ENCODE measurements at places on chromosomes 7 and 10.

- no peak for DNase-seq
Measured at GRCh38 chr7:92625617-92626016, 35.4 kb upstream of the FAM133B start.

DNA sequence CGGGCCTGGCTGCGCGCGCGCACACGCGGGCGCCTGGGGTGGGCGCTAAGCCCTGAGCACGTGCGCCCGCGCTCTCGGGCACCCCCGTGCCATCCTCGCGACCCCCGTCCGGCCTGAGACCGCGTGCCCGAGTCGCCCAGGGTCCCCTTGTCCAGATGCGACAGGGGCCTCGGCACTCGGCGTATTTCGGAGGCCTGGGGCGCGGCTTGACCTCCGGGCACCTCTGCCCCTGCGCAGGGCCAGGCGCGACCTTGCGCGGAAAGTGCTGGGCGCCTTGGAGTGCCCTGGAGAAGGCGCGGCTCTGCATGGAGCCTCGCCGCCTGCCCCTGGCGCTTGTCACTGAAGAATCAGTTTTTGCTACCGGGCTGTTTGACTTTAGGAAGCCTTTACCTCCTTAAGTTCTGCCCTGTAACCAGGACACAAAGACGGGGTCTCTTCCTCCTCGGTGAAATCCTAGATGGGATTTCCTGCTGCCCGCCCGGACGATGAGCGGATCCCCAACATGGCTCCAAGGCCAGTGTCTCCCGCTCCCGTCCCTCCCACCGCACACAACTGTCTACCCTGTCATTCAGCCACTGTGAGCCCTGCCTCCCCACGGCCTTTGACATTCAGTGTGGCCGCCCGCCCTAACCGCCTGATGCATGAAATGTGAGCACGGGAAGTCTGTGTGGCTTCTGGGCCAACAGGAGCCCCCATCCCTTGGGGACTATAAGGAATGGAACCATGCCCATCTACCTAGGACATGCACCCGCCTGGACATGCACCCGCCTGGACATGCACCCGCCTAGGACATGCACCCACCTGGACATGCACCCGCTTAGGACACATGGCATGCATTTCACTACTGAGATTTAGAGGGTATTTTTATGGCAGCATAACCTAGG, 1.1 kb upstream of the STK32C start:
- DNase-seq = no peak

DNA sequence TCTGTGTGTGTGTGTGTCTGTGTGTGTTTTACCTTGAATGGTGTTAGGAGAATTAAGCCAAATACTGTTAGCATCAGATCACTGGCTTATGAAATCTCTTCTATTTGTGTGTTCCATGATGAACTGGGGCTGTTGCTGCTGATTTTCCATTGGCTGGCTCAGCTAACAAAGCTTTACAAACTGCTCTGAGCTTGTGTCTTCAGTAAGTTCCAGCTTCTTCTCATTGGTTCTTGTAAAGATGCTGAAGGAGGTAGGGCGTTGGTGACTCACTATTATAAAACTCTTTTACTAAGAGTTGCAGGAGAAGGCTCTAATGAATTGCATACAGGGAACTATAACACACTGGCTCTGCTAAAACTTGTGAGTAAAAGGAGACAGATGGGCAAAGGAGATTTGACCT, 136.4 kb upstream of the PRKCQ start:
- DNase-seq = peak; percentile 82

DNA sequence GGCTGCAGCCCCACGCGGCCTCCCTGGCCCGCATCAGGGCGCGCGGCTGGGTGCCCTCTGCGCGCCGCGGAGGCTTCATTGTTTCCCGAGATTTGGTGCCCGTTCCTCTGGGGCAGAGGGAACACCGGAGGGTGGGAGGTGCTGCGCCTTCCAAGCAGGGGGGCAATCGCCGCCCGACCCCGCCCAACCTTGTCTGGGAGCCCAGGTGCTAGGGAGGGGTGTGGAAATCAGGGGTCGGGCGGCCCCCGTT, 1.0 kb upstream of the NRP1 start:
- no peak for DNase-seq

- DNase-seq = no peak
Measured at GRCh38 chr7:106376026-106376799, 91.4 kb upstream of the NAMPT start.

- no peak for DNase-seq
Measured at GRCh38 chr7:26664735-26665416, 199.5 kb downstream of the SKAP2 start.

DNA sequence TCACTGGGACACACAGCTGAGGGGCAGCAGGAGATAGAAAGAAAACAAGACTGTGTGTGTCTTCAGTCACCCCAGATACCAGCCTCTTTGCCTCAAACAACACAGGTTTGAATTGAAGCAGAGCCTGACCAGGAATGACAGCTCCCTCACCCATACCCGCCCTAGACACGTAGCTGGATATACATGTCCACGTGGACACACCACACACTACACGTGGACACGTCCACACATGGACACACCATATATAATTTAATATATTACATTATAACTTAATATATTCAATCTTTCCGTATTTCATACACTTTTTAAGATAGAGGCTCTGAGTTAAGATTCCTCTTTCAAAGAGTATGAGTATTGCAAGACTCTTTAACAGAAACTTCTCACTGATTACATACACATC, 11.3 kb downstream of the GDF2 start:
- no peak for DNase-seq

DNA sequence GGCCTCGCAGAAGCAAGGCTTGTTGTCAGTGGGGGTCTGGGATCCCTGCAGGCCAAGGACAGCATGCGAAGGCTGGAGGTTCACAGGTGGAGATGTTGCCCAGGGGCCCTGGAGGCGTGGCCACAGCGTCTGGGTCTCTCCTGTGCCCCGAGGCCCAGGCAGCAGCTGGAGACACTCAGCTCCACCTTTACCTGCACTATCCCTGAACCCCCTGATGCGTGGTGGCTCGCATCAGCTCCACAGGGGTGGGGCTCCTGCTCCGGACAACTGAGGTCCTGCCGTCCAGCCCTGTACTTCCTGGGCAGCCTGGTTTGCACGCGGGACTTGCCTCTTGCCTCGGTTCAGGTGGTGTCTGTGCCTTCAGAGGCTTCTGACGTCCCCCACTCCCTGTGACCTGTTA, 54.6 kb upstream of the ZNF32 start:
- no peak for DNase-seq

GRCh38 chr7:94559972-94560371, 50.4 kb downstream of the CASD1 start:
- DNase-seq = no peak

GRCh38 chr7:4661871-4662270, 20.2 kb upstream of the FOXK1 start:
- DNase-seq = no peak

- DNase-seq = peak; percentile 69
Measured at GRCh38 chr10:63554657-63555056, 33.5 kb downstream of the REEP3 start.

GRCh38 chr10:29130190-29130673, 158.6 kb upstream of the LYZL1 start:
- no peak for DNase-seq

- no peak for DNase-seq
Measured at GRCh38 chr7:131244259-131244852, 83.3 kb upstream of the MKLN1 start.

DNA sequence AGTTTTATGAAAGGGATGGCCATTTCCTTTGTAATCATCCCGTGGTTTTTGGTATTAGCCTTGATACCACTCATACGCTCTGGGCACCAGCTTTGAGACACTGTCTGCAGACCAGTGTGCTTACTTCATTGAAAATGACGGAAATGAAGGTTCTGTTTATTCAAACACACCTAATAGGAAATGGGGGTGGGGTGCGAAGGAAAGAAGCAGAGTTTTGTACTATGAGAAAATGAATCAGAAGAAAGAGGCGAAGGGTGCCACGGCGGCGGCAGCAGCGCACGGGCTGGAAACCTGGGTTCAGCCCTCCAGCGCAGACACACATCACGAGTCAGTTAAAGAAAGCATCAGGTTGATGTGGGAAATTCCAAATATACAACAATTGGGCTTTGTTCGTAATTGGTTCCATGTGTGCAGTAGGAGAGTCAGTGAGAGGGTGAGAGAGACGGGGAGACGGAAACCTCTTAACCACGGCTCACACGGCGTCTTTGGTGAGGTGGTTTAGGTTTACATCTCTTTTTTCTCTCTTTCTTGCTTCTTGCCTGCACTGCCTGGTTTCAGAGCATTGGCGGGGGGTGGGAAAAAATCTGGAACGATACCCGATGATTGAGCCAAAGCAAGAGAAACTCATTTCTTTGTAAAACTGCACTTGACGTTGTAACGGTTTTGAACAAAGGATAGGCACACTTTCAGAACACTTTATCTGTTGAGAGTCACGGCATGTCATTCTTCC, 321.2 kb downstream of the FRMD4A start:
- DNase-seq = no peak

DNA sequence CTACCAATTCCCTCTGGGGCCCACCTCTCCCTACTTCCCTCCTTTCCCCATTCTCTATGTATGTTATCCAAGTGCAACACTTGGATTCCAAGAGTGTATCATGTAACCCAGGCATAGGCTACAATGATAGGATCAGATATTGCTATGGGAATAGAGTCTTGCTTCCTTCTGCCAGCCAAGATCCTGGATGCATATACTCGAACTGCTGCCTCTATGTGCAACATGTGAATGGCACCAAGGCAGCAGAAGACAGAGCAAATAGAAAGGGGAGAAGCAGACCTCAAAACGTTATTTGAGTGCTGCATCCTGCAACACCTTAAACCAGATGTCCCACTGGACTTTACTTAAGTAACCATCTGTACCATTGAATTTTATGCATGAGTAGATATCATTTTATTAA, 3.5 kb upstream of the XPNPEP1 start:
- no peak for DNase-seq

- DNase-seq = no peak
Measured at GRCh38 chr7:14551310-14551709, 351.2 kb downstream of the DGKB start.

GRCh38 chr7:141073173-141073640, 657 bp upstream of the TMEM178B start:
- no peak for DNase-seq

DNA sequence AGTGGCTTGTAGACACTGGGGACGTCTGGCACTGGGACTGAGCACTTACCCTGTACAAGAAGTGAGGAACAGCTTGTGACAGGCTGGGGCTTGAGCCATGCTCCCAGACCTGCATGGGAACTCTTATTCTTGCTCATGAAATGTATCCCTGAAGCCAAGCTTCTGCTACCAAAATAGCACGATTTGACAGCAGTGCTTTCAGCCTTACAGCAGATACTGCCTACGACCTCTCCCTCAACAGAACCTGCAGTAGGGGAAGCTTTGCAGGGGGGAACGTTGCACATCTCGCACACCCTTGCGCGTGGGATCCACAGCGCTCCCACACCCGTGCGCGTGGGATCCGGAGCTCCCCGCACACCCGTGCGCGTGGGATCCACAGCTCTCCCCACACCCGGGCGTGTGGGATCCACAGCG, 88.0 kb downstream of the CREM start:
- DNase-seq = no peak

- DNase-seq = no peak
Measured at GRCh38 chr10:37947526-37947925, 28.9 kb downstream of the ZNF25 start.

DNA sequence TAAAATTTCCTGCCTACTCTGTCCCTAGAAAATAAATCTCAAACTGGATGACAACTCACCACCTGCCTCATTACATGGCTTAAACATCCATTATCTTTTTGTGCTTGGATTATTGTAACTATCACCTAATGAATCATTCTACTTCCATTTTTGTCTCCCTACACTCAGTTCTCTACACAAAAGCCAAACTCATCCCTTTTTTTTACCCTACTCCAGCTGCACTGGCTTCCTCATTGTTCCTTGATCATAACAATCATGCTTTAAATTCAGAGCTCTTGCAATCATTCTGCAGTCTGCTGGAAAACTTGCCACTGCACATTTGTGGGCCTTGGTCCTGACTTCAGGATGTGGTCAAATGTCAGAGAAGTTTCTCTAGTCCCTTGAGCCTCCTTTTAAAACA, 280.0 kb downstream of the DGKB start:
- no peak for DNase-seq

DNA sequence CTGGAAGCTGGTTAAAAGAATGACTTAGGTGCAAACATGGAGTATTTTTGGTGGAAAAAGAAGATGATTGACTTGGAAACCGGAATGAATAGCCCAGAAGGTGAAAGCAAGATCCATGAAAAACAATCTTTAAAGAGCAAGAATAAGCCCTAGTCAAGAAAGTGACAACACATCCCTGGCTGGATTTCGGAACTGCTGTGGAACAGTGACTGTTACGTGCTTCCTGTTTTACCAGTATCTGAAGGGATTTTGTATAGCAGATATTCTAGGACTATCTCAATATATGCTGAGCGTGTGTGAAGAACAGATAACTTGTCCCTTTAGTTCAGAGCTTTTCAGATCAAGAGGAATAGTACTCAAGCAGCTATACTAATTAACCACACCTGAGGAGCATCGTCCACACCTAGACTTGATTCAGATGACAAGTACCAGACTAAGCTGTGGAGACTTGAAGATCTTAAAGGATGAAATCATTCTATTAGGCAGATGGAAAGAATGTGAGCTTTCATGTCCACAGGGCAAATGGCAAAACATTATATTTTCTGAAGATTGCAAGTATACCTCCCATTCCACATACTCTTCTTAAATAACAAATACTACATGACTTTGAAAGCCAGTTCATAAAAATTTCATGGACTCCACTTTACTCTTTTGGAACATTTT, 11.5 kb upstream of the TES start:
- DNase-seq = no peak

GRCh38 chr7:3682028-3682710, 381.1 kb downstream of the SDK1 start:
- DNase-seq = no peak

DNA sequence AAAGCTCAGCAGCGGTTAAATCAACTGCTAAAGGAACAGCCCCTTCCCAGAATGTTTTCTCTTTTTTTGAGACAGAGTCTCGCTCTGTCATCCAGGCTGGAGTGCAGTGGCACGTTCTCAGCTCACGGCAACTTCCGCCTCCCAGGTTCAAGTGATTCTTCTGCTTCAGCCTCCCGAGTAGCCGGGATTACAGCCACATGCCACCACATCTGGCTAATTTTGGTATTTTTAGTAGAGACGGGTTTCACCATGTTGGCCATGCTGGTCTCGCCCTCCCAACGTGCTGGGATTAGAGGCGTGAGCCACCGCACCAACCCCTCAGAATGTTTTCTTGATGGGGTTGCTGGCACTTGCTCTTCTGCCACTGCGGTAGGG, 59.8 kb upstream of the IL6 start:
- no peak for DNase-seq

DNA sequence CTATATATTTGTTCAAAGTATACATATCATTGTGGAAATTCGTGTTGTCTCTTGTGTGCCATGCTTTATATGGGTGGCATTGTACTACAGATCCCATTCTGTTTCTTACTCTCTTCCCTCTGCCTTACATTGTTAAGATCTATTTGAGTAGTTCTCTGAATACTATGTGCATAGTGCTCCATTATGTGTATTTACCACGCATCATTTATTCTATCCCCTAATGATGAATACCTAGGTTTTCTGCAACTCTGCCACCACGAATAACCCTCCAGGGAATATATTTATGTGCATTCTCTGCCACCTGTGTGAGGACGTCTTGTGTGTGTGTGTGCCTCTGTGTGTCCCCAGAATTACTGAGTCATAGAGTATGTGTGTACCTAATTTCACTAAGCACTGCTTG, 431.2 kb upstream of the C7orf33 start:
- DNase-seq = no peak

GRCh38 chr7:94364816-94365215, 29.9 kb upstream of the COL1A2 start:
- no peak for DNase-seq

Data from BJ (cell line).